ENCODE measurements at places on chromosomes 11 and 22.
A peak's percentile ranks its signal among the peaks of the same experiment; 100 is the strongest.

DNA sequence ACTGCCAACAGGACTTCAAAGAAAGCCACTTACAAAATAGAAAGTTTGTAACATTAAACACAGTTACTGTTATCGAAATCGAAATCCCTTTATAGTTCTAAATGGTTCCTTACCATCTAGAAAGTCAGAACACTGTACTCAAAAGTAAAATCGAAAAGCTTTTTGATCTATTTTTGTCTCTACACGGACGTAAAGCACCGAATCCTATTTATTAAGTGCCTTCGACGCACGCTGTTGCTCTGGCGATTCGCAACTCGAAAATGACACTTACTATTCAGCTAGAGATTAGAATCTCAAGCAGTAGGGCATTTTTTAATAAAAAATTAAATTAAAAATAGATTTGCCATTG lies 78.3 kb downstream of the LARGE1 start:
- DNase-seq, result no peak

DNA sequence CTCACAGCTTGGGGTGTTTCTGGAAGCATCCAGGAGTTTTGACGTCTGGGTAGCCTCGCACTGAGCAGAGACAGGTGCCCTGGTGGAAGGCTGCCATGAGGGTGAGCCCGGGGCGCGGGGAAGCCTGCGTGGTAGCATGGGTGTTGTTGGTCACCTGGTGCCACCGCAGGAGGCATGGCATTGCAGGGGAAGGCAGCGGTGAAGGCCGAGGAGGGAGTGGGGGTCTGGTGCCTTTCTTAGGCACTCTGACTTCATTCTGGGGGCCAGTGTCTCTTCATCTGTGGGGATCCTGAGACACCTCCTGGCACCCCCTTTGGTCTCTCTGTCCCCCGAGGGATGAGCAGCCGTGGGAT lies 271.2 kb downstream of the TBC1D22A start:
- DNase-seq, result no peak

DNA sequence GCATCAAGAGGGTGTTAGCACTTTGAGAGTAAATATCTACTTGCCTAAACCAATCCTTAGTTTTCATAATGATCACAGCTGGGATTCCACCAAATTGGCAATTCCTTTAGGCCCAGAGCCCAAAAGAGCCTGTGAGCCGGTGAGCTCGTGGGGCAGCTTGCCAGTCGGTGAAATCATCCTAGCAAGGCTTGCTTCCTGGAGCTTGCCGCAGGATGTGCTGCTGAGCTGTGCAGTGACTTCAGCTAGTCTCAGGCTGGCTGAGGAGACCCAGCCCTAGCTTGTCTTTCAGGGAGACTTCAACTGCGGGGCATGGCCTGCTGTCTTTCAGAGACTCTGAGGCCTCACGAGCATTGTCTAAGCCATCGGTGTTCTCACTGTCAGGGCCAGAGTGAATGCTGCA lies 73.6 kb upstream of the SUSD2 start:
- no peak for DNase-seq

GRCh38 chr11:14973621-14974514 lies 1.7 kb upstream of the CALCA start:
- no peak for DNase-seq

DNA sequence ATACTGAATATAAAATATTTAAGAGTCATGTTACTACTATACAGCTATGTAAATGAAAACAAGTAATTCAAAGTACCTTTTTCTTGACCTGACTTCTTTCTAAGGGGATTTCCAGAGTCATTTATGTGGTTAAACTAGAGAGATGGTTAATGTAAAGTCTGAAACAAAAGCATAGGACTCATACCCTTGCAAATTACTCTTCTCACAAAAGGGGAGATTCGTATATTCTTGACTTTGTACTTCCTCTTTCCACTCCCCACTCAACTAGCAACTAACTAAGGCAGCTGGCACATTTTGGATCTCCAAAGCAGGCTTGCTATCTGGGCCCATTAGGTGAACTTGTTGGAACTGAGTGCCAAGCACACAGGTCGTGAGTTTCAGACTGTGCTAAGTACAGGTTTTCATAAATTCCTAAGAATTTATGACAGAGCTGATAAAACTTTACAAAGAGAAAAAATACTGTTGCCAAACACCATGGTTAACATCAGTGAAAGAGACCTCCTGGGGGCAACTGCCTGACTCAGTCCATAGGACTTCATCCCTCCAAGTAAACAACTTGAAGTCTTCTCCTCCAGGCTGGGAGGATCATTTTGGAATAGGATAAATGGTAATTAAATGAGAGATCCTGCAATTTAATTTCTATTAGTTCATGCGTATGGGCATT lies 77.0 kb upstream of the DDI1 start:
- DNase-seq, result no peak

- DNase-seq, result peak; percentile 57
Observed at GRCh38 chr11:106152824-106153223, 75.4 kb downstream of the AASDHPPT start.

GRCh38 chr22:19518635-19519034 lies 5.6 kb downstream of the CLDN5 start:
- DNase-seq, result no peak

GRCh38 chr11:134224710-134225664 lies 516 bp downstream of the VPS26B start:
- DNase-seq, result peak; percentile 57

- DNase-seq, result peak; percentile 31
Observed at GRCh38 chr11:61298663-61299244, 3.6 kb upstream of the VWCE start.

GRCh38 chr22:37273126-37273845 lies 9.0 kb upstream of the CYTH4 start:
- DNase-seq, result peak; percentile 90

DNA sequence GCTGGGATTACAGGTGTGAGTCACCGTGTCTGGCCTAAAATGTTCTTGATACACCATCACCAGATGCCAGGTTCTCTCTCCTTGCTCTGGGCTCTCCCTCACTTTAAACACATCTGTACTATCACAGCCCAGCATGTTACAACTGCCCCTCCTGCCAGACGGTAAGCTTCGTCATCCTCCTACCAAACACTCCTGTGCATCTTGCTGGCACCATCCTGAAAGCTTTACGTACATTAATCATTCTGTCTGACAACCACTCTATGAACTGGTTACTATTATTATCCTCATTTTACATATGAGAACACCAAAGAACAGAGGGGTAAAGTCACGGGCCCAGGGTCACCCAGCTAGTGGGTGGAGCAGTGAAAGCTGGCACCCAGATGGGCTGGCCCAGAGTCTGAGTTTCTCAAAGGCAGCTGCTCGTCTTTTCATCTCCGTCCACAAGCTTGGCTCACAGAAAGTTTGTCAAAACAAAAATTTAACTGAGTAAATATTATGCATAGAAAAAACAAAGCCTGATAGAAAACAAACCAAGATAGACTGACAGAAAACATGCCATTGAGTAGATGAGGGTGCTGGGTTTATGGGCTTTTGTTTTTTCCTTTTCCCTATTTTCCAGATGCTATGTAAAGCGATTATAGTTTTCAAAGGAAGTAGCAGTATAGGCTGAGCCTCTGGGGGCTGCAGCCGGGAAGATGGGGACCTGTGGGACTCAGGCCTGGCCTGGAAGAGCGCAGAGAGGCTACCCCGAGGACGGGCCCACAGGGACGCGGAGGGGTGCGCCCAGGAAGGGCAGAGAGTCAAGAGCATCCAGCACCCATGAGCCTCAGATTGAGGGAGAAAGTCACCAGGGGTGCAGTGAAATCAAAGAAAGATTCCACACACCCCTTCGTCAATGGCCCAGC lies 9.5 kb downstream of the PLA2G6 start:
- peak; percentile 65 for DNase-seq

GRCh38 chr11:118876286-118876685 lies 7.4 kb upstream of the CXCR5 start:
- DNase-seq, result no peak

GRCh38 chr11:21066030-21066429 lies 396.6 kb downstream of the NELL1 start:
- no peak for DNase-seq

DNA sequence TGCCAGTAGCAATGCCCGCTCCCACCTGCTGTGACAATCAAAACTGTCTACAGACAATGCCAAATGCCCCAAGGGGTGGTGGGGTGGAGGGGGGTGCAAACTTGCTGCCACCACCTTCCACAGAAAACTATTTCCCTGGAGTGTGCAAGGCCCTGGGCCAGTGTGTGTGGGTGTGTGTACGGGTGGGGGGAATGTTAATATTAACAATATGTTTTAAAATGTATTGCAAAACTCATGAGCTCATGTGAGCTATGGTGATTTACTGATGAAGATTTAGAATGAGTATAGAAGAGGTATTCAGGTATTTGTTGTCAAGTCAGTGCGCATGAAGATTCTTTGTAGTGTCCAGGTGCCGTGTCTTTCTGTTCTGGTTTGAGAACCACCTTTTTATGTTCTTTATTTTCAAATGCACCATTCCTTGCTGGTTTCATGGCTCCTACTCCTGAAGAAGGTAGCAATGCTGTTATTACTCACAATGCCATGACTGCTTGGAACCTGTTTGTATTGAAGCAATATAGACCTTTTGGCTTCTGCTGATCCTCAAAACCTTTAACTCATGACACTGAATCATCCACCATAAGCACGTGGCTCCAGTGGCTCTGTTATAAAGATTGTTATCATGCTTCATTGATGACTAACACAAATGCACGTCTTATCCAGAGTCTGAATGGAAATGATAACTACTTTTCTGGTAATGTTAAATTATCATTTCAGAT lies 29.9 kb upstream of the AQP11 start:
- DNase-seq, result peak; percentile 82

GRCh38 chr11:119523539-119524157 lies 100.7 kb upstream of the THY1 start:
- DNase-seq, result no peak

DNA sequence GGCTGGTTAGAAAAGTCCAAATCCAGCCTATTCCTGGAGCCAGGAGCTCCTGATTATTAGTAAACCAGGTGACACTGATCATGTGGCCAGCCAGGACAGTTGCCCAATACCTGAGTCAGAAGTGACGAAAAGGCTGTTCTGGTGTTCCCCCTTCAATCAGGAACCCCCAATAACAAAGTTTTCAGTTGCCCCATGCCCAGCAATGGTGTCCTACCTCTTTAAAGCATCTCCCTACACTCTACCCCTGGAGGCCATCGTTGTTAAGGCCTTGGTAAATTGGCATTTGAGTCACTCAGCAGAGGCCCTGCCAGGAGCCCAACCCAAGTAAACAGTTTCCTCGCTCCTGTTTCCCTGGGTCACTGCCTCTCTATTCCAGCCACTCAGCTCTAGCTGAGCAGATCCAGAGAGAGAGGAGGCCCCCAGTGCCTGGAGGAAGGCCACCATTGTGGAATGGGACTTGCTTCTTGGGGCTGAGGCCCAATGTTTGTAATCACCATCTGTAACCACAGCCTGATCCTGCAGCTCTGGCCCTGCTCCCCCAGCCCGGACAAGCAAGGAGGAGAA lies 25.0 kb downstream of the ARHGAP1 start:
- DNase-seq, result peak; percentile 74

DNA sequence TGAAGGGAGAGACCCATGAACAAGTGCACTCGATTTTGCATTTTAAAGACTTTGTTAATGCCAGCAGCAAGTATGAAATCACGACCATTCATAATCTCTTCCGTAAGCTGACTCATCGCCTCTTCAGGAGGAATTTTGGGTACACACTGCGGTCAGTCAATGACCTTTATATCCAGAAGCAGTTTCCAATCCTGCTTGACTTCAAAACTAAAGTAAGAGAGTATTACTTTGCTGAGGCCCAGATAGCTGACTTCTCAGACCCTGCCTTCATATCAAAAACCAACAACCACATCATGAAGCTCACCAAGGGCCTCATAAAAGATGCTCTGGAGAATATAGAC lies 5.9 kb downstream of the SERPIND1 start:
- peak; percentile 24 for DNase-seq

GRCh38 chr11:93054881-93055280 lies 85.4 kb downstream of the MTNR1B start:
- peak; percentile 95 for DNase-seq

DNA sequence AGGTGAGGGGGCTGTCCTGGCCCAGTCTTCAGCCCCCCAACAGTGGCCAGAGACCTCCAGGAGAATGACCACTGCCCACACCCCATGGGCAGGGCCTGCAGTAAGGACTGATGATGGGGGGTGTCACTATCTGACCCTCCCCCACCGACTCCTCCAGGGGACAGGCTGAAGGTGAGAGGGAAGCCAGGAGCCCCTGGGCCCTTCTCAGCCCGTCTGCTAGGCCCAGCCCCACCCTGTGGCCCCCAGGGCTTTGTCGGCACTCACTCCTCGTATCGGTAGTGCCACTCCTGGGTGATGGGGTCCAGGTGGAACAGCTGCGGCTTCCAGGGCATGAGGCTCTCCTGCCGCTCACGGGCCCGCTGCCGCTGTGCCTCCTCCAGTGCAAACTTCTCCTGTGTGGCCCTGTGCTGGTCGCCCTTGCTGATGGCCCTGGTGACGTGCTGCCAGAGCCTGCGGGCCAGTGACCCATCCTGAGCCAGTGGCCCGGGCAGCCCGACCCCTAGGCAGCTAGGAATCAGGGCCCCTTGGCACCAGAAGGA lies 35.4 kb upstream of the CARS1 start:
- DNase-seq, result no peak

DNA sequence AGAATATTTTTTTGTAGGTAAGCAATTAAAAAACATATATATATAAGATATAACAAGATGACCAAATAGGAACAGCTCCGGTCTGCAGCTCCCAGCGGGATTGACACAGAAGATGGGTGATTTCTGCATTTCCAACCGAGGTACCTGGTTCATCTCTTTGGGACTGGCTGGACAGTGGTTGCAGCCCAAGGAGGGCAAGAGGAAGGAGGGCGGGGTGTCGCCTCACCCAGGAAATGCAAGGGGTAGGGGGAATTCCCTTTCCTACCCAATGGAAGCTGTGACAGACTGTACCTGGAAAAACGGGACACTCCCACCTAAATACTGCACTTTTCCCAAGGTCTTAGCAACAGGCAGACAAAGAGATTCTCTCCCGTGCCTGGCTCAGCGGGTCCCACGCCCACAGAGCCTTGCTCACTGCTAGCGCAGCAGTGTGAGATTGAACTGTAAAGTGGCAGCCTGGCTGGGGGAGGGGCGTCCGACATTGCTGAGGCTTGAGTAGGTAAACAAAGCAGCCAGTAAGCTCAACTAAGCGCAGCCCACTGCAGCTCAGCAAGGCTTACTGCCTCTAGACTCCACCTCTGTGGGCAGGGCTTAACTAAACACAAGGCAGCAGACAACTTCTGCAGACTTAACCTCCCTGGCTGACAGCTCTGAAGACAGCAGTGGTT lies 163.8 kb downstream of the CWF19L2 start:
- DNase-seq, result no peak
